ENCODE measurements at places on chromosomes 13 and 19.

DNA sequence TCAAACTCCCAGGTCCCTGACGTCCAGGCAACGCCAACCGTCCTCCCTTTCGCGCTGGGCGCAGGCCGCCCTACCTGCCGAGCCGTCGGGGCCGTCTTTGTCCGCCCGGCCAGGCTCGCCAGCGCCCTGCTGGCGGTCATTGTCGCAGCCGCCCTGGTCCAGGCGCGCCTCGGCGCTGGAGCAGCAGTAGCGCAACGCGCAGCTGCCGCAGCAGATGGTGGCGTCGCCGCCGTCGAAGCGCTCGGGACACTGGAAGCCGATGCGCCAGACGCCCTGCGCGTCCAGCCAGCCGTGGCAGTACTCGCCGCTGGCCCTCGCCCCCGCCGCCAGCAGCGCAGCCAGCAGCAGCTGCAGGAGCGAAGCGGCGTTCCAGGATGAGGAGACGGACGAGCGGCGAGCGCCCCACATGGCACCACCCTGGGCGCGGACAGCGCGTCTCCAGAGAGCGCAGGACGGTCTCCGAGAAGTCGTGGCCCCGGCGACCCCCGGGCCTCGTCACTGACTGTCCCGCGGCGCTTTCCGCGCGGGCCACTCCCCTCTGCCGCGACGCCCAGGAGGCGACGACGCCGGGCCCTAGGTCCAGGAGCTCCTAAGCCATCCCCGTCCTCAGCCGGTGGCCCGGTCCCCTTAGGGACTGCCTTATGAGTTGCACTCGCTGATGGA is 1.1 kb downstream of the SHISA2 start:
- DNase-seq = no peak

- DNase-seq = no peak
These were observed 22.1 kb downstream of the ACTN4 start for GRCh38 chr19:38669552-38669951.

DNA sequence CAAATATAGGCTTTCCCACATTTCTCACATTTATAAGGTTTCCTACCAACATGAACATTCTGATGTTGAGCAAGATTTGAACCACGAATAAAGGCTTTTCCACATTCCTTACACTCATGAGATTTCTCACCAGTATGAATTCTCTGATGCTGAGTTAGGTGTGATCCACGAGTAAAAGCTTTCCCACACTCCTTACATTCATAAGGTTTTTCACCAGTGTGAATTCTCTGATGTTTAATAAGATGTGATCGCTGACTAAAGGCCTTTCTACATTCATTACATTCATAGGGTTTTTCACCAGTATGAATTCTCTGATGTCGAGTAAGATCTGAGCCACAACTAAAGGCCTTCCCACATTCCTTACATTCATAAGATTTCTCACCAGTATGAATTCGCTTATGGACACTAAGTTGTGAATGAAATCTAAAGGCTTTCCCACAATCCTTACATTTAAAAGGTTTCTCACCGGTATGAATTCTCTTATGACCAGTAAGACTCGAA is 19.0 kb downstream of the ZNF790 start:
- no peak for DNase-seq

GRCh38 chr19:54478677-54479266 is 5.7 kb upstream of the CDC42EP5 start:
- DNase-seq = no peak

- DNase-seq = no peak
These were observed 349.5 kb downstream of the SLITRK1 start for GRCh38 chr13:83532809-83533208.

- DNase-seq = no peak
These were observed 402.6 kb downstream of the SUCLA2 start for GRCh38 chr13:47598340-47598911.

- peak; percentile 48 for DNase-seq
These were observed 12.6 kb downstream of the XRCC1 start for GRCh38 chr19:43562698-43563241.

- no peak for DNase-seq
These were observed 7.8 kb downstream of the CIC start for GRCh38 chr19:42276821-42277220.

GRCh38 chr13:99982731-99983498 is 1.3 kb downstream of the ZIC2 start:
- DNase-seq = no peak

DNA sequence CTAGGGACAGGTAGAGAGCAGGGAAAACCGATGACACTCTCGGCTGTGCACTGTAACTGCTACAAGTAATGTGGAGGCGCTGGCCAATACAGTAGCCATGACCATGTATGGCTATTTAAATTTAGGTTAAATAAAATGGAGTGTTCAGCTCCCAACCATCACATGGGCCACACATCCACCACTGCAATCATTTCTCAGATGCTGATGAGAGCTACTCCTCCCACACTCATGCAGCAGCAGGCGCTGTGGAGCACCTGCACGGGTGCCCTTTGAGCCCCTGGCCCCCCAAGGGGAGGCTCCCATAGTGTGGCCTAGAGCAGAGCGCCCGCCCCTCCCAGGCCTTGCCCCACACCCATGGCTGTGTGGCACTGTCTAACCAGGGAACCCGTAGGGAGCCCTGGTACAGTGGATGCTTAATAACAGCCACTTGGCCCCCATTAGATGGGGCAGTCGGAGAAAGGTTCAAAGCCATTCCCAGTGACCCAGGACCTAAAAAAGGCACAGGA is 6.0 kb downstream of the ACP4 start:
- DNase-seq = no peak

- DNase-seq = no peak
These were observed 21.9 kb downstream of the RFX1 start for GRCh38 chr19:13984186-13984585.

DNA sequence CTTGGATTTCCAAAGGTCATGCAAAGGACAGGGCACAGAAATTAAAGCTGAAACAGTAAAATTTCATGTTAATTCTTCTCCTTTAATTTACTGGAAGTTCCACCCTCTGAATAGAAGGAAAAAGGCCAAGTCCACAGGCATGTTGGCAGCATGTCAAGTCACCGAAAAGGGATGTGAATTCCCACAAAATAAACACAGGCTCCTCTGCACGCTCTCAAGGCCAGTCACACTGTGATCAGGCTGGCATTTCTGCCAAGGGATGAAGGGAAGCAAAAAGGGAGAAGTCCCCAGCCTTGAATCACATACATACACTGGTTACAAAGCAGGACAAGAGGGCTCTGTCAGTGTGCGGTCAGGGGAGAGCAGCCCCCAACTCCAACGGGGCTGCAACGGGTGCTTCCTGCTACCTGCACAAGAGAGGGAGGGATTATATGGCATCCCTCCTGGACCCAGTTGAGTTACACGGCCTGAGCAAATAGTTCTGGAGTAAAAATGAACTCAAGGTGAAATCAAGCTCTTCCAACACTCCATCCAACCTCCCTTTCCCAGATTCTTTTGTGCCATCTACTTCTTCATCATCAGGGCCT is 6.9 kb downstream of the DCLK1 start:
- DNase-seq = no peak

DNA sequence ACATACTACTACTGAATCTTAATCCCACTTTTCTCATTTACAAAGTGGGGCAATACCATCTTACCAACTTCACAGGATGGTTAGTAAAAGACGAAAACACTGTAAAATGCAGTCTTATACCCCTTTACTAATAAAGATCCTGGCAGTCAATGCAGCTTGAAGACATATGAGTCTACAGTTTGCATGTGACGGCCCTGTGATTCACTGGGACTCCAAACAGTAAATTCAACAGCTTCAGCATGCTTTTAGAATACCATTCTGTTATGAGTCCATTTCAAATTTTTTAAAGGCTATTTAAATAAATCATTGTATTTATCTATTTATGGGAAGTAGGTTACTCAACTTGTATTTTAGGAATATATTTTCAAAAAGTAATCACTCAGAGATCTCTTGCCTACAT is 629.1 kb downstream of the LIG4 start:
- no peak for DNase-seq

- DNase-seq = no peak
These were observed at the start of gene TTYH1 for GRCh38 chr19:54415208-54415900. TTYH1 (plus strand) TSS chr19:54415464; CDS start chr19:54415553, 89 bp downstream.

DNA sequence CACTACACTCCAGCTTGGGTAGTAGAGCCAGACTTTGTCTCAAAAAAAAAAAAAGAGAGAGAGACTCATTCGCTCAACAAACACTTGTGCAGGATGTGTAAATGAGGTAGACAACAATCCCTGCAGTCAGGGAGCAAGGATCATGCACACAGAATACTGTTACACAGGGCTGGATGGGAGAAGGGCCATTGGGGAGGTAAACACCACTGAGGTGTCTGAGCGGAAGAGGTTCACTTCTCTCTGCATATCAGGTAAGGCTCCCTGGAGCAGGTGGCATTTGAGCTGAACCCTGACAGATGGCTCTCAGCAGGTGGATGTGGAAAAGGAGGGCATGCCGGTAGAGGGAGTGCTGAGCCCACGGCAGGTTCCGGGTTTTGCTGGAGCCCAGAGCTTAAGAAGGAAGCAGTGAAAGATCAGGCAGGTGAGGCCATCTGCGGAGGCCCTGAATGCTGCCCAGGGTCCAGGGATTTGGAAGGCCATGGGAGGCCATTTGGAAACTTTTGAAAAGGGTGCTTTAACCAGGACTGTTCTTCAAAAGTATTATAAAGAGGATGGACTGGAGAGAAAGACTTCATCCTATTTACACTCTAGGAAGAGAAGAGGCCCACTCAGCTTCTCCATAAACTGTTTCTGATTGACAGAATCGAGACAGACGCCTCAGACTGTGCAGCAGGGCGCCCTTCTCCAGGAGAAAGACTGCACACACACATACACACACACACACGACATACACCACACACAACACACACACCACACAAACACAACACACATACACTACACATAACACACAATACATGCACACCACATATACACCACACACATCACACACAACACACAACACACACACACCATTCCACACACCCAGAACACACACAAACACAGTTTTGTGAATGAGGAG is 199.4 kb downstream of the USP12 start:
- DNase-seq = no peak

GRCh38 chr13:79549355-79550106 is 68.6 kb downstream of the NDFIP2 start:
- no peak for DNase-seq

DNA sequence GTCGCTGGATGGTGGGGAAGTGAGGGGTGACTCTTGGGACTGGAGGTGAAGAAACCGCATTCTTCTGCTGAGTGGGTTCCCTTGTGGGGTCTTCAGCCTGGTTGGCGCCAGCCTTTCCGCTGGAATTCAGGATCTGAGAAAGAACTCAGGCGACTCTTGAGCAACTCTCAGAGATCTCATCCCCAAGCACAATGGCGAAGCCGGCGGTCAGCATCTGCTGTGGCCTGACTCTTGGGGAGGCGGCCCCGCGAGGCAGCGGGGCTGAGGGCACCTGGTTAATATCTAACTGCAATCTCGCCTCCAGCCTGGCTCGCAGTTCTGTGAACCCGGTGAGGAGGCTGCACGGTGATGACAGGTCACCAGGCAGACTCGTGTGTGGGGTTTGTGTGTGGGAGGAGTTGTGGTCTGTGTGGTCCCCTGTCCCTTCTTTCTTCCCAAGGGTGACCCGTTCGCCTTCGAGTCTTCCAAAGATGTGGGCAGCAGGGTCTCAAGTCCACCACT is 883 bp downstream of the ZNF441 start:
- no peak for DNase-seq

- DNase-seq = no peak
These were observed 687.8 kb downstream of the EFNB2 start for GRCh38 chr13:105847527-105848291.

GRCh38 chr13:103395139-103395538 is 328.9 kb upstream of the SLC10A2 start:
- DNase-seq = no peak

GRCh38 chr19:58407658-58408151 is 744 bp upstream of the ZNF584 start:
- no peak for DNase-seq

DNA sequence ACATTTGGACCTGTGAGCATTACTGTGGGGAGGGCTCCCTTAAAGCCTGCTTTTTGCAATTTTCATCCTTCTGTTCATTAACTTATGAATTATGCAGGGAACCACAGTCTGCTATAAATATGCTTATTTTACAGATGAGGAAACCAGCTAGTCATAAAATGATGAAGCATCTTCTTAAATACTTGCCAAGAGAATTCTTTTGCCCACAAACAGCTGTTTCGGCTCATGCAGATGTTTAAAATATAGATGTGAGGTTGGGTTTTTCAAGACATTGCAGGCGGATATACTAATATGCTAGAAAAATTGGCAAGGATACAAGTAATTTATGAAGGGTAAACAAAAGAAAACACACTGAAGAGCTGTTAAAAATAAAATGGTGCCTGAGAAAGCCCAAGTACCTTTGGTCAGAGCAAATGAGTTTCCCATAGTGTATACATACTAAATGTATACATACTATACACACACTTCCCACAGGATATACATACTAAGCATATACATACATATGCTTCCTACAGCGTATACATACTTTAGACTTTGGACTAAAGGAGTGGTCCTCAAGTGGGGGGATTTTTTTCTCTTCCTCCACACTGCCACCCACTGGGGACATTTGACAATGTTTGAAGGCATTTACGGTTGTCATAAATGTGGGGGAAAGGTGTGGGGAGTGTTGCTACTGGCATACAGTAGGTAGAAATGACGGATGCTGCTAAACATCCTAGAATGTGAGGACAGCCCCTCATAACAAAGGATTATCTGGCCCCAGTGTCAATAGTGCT is 164.9 kb upstream of the CSNK1A1L start:
- DNase-seq = no peak

- DNase-seq = no peak
These were observed 23.6 kb downstream of the SOHLH2 start for GRCh38 chr13:36190771-36191170.

- no peak for DNase-seq
These were observed 23.1 kb upstream of the SPRY2 start for GRCh38 chr13:80363890-80364503.

DNA sequence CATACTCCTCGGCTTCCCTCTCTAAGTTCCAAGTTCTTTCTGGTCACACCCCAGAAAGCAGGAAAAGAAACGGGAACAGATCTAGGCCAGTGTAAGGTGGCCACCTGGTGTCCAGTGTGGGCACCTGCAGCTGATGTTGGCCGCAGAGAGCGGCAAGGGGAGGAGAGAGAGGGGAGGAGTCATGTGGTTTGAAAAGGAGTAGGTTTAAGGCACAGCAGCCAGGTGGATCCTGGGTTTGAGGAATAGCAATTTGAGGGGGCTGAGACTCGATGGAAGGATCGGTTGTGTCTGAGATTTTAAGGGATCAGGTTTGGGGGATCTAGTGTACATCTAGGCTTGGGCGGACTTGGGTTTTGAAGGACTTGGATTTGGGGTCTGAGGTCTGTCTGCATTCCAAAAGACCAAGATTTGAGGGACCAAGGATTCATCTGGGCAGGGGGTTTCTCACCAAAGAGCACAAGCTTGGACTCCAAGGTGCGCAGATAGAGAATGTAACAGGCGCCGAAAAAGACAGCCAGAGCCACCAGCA is 1.2 kb downstream of the RABAC1 start:
- DNase-seq = peak; percentile 58
